LoVo (cell line): ENCODE measurements at places on chromosomes 2 and 18.

DNA sequence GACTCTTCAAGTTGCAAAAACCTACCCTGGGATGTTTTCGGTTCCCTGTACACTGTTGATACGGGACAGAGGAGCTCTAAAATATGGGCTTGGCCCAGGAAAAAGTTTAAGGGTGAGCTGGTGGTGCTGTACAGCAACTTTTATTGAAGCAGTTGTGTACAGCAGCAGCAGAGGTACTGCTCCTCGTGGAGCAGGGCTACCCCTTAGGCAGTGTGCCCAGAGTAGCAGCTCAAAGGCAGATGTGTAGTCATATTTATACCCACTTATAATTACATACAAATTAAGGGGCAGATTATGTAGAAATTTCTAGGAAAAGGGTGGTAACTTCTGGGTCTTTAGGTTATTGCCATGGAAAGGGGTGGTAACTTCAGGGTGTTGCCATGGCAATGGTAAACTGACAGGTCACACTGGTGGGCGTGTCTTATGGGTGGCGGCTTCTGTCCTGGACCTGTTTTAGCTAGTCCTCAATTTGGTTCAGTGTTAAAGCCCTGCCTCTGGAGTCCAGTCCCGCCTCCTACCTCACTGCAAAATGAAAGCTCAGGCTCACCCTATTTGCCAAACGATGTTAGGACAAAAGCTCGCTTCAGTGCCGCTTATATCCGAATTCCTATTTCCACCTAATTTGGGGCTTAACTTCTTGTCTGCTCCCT is 203.2 kb downstream of the ETAA1 start:
- DNase-seq: no peak

GRCh38 chr2:142819411-142819810 is 58.1 kb upstream of the KYNU start:
- DNase-seq: no peak

GRCh38 chr2:136310797-136311603 is 193.1 kb upstream of the CXCR4 start:
- no peak for DNase-seq

DNA sequence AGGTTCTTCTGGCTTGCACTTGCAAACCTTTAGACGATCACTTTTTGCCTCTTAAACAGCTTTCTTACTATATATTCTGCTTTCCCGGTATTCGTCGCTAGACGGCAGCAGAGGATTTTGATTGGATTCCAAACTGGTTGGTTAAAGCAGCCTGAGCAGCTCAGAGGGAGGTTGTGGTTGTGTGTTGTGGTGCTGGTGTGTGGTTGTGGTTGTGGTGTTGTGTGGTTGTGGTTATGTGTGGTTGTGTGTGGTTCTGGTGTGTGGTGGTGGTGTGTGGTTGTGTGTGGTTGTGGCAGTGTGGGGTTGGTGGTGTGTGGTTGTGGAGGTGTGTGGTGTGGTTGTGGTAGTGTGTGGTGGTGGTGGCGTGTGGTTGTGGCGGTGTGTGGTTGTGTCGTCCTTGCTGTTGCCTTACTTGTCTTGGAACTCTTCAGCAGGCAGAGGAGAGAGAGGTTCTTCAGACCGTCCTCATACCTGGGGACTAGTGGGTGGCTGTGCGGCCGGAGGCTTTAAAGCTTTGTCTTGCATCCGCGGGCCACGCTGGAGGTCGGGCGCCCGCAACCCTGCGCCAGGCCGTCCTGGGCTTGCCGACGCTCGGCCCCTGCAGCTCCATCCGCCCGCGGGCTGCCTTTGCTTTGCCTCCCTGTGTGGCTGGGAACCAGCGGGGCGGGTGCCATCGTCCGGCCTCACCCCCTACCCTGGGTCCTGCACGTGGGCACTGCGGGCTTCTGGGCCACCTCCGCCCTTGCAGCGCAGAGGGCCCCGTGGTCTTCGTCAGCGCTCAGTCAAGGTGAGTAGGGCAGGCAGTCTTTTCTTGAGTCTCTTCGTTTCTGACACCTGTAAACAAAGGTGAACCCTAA is 190.8 kb downstream of the ARHGAP28 start:
- DNase-seq: peak; percentile 68

GRCh38 chr2:143230506-143231253 is 101.5 kb downstream of the ARHGAP15 start:
- DNase-seq: no peak

- DNase-seq: no peak
These were observed 15.0 kb upstream of the CTDP1 start for GRCh38 chr18:79664525-79665125.

- no peak for DNase-seq
These were observed 974.9 kb upstream of the PIK3C3 start for GRCh38 chr18:40980171-40980570.

GRCh38 chr2:170815746-170816503 is 762 bp upstream of the GAD1 start:
- DNase-seq: peak; percentile 77

DNA sequence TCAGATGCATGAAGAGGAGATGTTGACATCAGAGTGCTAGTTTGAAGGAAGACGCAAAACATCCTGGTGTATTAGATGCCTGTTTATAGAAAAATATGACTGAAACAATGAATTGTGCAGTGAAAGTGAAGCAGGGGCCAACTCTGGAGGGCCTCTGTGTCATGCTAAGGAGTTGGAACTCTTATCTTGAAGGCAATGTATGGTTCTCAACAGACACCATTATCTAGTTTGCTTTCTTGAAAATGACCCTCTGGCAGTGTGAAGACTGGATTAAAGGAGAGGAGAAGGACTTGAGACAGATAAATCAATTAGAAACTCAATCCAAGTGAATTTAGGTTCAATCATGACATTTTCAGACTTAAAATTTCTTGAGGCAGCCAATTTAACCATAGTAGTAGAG is 63.1 kb downstream of the ITGA4 start:
- DNase-seq: no peak

GRCh38 chr2:105739426-105739825 is 5.3 kb upstream of the NCK2 start:
- no peak for DNase-seq

- DNase-seq: no peak
These were observed 40.3 kb upstream of the KCNJ13 start for GRCh38 chr2:232816657-232817056.

DNA sequence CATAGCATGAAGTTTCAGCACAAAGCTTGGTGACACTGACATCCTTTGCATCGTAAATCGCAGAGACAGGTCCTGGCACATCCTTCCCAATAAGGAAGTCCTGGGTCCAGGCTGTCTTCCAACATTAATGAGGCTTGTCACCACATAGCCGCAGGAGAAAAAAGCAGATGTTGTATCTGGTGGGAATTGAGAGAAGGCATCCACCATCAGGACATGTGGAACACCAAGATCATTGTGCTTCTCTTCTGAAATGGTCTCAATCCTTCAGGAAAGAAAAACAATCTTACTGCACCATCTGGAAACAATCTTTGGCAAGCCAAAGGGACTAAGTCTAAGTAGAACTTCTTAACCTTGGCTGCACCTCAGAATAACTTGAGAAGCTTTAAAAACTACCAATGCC is 119.0 kb upstream of the ARHGAP28 start:
- no peak for DNase-seq

DNA sequence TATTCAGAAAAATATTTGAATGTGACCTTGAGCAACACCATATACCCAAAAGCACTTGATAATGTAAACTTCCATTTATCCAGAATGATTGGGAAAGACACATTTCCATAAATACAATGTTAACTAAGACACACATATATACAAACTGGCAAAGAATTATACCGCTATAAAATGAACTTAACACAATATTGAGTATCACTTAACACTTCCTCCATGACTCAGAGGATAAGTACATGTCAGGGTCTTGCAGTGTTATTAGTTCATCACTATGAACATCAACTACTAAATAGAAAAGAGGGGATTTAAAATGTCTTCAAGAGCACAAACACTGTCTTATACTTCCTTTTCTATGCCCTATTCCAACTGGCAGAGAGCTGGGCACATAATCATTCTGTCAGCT is 18.6 kb downstream of the WDSUB1 start:
- no peak for DNase-seq

DNA sequence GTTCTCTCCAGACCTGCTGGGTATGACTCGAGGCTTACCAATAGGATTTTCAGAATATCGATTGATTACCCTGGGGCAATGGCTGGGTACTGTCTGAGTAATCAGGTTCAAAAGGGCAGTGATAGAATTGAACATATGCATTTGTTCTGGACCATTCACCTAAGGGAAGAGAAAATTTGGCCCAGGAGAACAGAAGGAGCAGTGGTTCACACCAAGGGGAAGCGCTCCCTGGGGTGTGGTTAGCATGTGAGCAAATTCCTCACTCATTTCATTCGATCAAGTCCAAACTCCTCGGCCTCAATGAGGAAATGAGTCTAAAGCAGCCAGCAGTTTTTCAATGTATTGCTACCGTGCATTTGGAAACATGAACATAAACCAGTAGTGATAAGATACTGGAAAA is 55.6 kb downstream of the CYP26B1 start:
- no peak for DNase-seq

DNA sequence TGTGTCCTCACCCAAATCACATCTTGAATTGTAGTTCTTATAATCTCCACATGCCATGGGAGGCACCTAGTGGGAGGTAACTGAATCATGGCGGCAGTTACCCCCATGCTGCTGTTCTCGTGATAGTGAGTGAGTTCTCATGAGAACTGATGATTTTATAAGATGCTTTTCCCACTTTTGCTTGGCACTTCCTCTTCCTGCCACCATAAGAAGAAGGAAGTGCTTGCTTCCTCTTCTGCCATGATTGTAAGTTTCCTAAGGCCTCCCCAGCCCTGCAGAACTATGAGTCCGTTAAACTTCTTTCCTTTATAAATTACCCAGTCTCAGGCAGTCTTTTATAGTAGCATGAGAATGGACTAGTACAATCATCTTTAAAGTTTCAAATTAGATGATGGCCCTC is 902.4 kb upstream of the PIK3C3 start:
- no peak for DNase-seq

DNA sequence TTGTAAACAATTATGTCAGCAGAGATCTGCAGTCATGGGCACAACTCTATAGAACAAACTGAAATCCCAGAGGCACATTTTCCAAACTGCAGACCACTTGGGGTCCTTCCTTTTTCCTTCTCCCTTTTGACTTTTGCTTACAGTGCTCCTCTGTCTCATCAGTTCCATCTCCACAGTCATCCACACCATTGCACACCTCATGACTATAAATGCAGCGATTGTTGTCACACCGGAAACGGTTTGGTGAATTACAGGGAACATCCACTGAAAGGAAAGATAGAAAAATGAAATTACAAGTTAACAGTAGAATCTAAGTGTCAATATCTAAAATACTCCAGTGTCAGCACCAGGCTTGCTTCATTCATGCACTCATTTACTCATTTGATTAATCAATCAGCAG is 96.4 kb downstream of the DHRS9 start:
- DNase-seq: no peak

GRCh38 chr18:70273021-70273420 is 15.8 kb upstream of the SOCS6 start:
- DNase-seq: no peak

DNA sequence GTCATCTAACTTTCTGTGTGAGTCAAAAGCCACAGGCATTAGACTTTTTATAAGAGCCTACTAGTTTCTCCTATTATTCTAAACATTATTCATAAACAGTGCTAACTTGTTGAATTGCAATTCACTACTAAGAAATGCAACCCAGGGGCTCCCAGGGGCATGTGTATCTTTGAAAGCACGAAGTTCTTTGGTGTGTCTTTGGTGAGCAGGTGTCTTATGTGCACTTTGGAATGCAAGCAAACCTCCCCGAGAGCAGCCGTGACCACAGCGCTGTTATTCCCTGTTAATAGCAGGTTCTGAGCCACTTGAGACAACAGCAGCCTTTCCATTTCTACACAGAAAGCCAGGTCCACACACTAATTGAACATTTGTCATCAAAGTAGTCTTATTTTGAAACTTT is 123.5 kb downstream of the PRKRA start:
- DNase-seq: no peak

DNA sequence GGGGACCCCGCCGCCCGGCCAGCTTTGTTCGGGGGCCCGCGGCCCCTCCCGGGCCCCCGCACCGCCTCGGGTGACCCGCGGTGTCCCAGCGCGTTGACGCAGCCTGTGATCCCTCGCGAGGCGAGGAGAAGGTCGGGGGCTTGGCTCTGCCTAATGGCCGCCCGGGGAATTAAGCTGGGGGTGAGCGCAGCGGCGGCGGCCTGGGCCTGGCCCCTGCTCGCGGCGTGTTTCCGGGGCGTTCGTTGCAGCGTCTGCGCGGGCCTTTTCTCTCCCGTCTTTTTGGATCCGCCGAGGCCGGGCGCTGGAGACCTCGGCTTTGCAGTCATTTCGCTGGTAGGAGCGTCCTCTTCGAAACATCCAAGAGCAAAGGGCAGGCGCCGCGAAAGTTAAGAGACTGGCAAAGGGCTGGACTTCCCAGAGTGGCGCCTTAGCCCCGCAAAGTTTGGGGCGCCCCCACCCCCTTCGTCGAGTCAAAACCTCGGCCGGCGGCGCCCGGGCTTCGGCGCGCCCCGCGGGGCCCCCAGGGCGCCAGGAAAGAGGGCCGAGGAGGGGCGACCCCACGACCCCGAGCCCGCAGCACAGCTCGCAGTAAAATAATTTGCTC is 1.3 kb downstream of the SALL3 start:
- no peak for DNase-seq

GRCh38 chr18:58067601-58068000 is 23.6 kb downstream of the NEDD4L start:
- DNase-seq: no peak

GRCh38 chr2:11491348-11491933 is 25.5 kb upstream of the E2F6 start:
- no peak for DNase-seq

DNA sequence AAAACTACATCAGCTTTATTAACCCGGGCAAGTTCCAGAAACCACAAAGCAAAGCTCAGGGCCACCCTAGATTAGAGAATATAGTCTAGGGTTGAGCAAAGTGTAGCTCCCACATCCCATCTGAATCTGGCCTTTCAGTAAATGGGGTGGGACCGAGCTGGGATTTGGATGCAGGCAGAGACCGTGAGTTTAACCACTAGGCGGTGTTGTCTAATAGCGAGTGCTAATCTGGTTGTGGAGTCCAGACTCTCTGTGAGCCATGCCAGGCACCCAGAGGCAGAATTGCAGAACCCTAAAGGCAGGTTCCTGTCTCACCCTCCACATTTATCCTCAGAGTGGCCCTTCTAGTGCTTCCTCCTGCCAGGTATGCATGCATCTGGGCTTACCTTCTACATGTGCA is 435.9 kb downstream of the TSN start:
- DNase-seq: no peak

DNA sequence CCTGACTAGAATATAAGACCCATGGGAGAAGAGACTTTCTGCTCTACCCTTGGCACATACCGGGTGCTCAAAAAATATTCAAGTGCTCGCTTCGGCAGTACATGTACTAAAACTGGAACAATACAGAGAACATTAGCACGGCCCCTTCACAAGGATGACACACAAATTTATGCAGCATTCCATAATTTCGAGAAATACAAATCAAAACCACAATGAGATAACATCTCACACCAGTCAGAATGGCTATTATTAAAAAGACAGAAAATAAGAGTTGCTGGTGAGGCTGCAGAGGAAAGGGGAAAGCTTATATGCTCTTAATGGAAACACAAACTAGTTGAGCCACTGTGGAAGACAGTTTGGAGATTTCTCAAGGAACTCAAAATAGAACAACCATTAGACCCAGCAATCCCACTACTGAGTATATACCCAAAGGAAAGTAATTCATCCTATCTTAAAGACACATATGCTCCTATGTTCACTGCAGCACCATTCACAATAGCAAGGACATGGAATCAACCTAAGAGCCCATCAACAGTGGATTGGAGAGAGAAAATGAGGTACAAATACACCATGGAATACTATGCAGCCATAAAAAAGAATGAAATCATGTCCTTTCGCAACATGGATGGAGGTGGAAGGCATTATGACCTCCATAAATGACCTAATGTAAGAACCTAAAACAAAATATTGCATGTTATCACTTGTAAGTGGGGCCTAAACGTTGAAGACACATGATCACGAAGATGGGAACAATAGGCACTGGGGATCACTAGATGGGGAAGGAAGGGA is 71.6 kb upstream of the CYP1B1 start:
- DNase-seq: no peak
